KG1 (cell line): ENCODE measurements at places on chromosomes 12 and 14.

DNA sequence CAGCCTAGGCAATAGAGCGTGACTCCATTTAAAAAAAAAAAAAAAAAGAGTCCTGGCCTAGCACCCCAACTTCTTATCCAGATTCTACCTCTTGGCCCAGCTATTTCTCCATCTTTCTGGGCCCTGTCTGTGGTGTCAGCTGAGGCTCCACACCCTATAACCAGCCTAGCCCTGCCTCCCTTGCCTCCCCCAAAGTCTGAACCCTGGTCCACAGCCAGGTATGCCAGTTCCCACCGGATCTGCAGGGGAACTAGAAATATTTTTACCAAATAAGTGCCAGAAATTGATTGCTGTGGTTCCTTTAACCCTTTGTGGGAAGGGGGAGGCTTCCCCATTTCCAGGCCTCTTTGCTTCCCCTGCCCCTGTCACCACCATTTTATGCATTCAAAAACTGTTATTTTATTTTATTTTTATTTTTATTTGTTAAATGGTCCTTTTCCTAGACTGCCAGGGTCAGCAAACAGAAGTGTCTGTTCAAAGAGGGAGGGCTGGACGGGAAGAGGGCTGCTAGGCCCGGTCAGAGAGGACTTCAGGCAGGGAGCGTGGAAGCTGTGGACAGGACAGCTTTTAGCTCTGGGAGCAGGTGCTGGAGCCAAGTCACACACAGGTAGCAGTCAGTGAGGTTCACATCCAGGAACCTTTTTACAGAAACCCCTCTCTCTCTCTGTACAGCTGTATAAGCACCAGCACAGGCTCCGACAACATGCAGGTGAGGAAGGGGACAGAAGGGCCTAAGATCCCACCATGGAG lies 23.2 kb downstream of the TTC9 start:
- DNase-seq = no peak

GRCh38 chr14:33586806-33587205 lies 364.1 kb downstream of the EGLN3 start:
- no peak for DNase-seq

GRCh38 chr12:57434517-57435223 lies at the start of gene INHBC:
TSS of gene INHBC (plus strand) at chr12:57434784. CDS start at chr12:57434887, 103 bp downstream.
- no peak for DNase-seq

DNA sequence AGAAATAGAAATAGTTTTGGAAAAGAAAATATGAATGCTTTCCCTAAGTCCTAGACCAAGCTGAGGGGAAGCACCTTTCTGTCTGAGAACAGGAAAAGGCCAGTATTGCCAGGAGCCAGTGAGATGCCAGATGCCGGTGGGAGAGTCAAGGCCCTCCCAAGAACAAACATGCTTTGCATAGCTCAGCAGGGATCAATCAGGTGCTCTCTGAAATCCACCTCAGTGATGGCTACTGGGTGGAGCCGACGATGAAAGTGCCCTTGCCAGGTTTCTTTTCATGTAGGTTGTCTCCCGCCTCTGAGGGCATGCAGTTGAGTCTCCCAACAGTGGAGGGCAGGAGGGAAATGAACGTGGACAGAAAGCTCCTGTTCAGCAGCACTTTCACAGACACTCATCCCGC lies 28.3 kb downstream of the DEGS2 start:
- no peak for DNase-seq

DNA sequence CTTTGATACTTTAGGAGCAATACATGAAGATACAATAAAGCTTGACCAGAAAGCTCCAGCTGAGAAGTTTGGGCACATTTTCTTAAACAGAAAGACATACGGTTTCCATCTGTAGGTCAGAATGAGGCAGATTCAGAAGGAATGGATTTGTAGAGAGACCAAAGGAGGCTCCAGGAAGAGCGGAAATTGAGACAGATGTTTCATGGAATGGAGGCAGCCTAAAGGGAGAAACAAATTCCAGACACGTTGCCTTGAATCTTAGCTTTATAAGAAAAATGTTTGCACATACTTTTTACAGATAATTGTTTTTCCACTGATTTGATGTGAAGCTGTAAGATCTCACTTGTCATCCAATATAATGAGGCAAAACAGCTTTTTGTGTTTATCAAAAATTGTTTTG lies 24.8 kb downstream of the EPYC start:
- DNase-seq = no peak

DNA sequence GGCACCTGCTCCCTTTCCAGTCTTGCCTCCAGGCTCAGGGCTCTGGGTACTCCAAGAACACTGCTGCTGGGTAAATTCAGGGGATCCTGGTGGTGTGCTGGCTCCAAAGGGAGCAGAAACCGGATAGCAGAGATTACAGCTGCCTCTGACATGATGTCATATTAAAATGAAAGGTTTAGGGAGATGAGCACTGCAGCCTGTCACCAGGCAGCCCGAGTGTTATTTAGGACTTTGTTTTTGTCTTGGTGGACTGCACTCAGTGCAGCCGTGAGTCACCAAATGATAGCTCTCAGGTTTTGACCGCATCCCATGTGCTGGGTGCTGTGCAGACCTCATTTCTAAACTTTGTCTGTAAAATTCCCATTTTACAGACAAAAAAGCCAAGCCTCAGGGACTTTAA lies 266.0 kb upstream of the CRY1 start:
- DNase-seq = no peak

- DNase-seq = no peak
Measured at GRCh38 chr12:89157413-89157812, 194.9 kb downstream of the DUSP6 start.

- DNase-seq = no peak
Measured at GRCh38 chr12:7479771-7480170, 23.8 kb downstream of the CD163 start.

DNA sequence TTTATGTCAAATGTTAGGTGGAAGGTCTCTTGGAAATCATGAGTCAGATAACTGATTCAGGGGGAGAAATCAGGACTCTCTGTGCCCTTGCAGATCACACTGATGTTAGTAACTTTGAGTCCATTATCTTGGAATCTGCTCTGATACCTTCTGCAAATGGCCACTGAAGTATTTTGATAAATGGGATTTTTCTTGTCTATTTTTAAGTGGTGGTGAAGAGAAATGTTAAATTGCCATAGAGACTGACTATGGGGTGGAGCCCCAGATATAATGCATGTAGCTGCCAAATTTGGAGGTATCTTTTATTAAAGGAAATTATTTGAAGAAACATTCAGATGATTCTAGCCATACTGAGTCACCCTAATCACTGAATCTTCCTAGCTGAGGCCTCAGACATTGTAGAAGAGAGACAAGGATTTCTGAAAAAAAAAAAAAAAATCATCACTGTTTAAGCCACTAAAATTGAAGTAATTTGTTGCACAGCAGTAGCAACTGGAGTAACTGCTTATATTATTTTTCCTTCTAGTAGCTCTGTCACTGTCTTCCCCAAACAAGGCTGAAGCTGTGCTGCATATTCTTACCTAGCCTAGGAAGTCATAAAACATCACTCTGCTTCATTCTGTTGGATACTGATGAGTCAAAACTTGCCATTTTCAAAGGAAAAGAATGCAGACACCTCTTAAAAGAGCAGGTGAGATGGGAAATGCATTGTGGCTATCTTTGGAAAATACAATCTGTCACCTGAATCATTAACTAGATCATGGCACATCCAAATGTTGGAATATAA lies 36.0 kb upstream of the CLEC14A start:
- DNase-seq = no peak

- no peak for DNase-seq
Measured at GRCh38 chr12:46187023-46187422, 81.8 kb downstream of the SLC38A1 start.

DNA sequence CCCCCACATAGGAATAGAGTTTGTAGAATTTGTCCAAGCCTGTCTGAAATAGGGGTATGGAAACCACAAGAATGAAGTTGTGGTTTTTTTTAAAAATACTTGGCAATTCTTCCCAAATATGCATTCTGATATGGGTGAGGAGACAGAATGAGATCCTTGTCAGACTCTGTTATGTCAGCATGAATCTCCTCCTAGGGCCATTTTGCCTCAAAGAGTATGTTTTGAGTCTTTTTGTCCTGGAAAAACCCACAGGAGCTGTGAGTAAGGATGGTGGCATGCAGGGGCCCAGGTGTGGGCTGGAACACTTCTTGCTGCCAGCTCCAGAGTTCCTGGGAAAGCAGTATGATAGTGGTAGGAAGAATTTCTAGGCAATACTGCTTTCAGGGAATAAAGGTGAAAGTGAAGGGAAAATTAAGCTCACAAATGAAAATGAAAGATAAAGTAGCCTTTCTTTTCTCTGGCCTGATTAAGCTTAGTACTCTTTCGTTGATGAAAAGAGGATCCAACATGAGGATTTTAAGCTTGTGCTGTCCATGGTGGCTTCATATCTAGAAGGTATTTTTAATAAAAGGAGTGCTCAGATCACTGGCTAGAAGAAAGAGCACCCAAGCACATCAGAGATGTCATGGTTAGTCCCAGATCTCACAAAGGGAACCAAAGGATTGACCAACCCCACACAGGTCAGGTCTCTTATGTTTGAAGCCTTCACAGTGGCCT lies 130.8 kb downstream of the LLPH start:
- DNase-seq = no peak

DNA sequence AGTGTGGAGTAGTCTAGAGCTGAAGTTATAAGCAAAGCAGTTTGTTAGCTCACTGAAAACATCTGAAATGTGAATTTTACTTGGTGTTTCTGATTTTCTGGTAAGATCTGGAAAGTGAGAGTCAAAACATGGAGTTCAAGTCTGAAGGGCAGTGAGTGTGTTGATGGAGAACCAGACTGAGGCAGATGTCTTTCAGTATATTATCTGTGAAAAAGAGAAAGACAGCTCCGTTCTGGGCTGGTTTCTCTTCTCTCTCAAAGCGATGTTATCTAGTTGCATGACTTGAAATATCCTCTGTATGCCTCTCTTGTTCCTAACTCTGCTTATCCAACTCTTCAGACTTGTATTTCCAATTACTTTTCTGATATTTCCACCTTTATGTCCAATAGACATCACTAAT lies 381.9 kb upstream of the RGS6 start:
- no peak for DNase-seq
